ENCODE measurements at places on chromosomes 6 and 20.

GRCh38 chr6:2055143-2055542, 190.3 kb downstream of the GMDS start:
- DNase-seq: no peak

DNA sequence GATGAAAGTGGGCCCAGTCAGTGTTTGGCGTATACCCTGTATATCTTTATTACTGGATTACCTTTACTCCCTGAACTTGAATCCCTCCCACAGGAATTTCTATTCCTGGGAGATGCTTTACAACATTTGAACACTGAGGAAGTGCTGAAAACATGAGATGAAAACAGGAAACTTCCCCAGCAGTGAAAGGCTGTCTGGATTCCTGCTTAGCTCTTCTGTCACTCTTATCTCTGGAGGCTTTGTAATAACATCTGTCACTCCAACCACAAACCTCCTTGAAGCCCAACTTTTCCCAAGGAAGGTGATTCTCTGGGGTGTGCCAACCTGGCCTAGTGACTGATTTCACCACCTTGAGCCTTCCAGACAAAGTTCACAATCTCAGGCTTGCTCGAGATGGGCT, 264.5 kb upstream of the BMP2 start:
- DNase-seq: no peak

GRCh38 chr6:160735523-160735922, 33.5 kb downstream of the PLG start:
- no peak for DNase-seq

- DNase-seq: no peak
Measured at GRCh38 chr6:148513145-148514071, 170.8 kb downstream of the SASH1 start.

DNA sequence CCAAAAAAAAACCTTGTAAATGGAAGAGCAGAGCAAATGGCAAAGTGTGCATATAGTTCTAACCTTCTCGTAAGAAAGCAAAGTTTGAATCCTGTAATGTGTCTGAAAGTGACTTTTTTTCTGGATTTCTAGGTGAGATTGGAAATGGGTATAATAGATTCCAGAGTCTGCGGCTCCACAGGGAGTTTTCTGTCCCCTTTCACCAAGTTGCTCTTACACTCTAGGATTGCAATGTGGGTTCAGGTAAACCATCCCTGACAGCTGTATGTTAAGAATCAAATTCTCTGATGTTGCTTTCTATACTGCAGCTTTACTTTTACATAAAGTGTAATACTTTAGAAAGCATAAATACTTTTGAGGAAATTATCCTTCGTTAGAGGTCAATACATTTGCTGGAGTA, 260.1 kb downstream of the PRL start:
- DNase-seq: no peak

DNA sequence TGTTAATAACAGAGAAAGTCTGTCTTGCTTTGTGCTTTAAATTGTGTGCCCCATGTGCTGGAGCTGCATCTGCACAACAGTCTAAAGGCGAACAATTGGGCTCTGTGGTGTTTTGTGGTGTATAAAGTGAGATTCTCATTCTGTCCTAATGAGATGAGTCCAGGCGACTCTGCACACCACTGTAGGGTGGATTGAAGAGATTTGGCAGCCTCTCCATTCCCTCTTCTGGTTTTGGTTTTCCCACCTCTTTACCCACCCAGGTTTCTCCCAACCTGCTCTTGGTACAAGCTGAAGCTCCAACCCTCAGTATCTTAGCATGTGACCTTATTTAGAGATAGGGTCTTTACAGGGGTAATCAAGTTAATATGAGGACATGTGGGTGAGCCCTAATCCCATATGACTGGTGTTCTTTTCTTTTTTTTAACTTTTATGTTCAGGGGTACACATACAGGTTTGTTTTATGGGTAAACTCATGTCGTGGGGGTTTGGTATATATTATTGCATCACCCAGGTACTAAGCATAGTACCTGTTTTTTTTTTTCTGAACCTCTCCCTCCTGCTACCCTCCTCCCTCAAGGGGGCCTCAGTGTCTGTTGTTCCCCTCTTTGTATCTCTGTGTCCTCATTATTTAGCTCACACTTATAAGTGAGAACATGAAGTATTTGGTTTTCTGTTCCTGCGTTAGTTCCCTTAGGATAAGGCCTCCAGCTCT, 217.6 kb upstream of the DTNBP1 start:
- DNase-seq: no peak

- DNase-seq: no peak
Measured at GRCh38 chr6:113115196-113115595, 741.9 kb upstream of the MARCKS start.

DNA sequence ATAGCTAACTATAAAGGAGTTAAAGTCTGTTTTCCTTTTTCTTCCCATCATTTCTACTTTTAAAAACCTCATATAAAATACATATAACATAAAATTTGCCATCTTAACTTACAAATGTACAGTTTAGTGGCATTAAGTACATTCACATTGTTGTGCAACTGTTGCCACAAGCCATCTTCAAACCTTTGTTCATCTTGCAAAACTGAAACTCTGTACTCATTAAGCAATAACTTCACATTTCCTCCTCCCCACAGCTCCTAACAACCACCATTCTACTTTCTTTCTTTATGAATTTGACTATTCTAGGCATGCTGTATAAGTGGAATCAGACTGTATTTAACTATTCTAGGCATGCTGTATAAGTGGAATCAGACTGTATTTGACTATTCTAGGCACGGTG, 4.5 kb downstream of the CCDC170 start:
- no peak for DNase-seq

GRCh38 chr6:144990784-144991183, 705.6 kb downstream of the UTRN start:
- DNase-seq: no peak

GRCh38 chr6:12832226-12832735, 115.7 kb downstream of the PHACTR1 start:
- DNase-seq: no peak

DNA sequence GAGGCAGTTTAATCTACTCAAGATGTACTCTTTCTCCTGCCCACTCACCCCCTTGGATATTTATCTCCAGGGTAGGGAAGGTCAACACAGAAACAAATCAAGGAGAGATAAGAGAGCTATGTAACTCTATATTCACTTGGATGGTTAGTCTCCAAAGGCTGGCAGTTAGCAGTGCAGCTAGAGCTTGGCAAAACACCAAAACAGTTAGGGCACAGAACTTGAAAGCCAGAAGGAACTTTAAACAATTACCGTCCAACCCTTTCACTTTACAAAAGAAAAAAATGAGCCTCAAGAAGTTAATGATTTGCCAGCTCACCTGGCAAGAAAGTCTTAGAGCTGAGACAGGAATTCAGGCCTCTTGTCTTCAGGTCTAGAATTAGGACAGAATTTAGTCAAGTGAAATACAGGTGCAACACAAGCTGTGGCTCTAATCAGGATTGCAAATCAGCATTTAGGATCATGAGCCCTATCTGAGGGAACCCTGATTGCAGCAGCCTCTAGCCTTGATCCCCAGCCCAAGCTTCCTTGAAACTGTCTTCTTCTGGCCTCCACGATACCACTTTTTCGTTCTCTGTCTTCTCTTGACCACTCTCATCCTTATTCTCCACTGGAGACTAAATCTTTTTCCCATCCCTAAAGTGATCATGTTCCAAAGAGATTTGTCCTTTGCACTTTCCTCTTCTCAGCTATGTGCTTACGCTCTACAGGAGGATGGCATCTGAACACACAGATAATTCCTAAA, 14.9 kb downstream of the NEDD9 start:
- no peak for DNase-seq

- DNase-seq: no peak
Measured at GRCh38 chr6:4348462-4349112, 213.2 kb upstream of the ECI2 start.

DNA sequence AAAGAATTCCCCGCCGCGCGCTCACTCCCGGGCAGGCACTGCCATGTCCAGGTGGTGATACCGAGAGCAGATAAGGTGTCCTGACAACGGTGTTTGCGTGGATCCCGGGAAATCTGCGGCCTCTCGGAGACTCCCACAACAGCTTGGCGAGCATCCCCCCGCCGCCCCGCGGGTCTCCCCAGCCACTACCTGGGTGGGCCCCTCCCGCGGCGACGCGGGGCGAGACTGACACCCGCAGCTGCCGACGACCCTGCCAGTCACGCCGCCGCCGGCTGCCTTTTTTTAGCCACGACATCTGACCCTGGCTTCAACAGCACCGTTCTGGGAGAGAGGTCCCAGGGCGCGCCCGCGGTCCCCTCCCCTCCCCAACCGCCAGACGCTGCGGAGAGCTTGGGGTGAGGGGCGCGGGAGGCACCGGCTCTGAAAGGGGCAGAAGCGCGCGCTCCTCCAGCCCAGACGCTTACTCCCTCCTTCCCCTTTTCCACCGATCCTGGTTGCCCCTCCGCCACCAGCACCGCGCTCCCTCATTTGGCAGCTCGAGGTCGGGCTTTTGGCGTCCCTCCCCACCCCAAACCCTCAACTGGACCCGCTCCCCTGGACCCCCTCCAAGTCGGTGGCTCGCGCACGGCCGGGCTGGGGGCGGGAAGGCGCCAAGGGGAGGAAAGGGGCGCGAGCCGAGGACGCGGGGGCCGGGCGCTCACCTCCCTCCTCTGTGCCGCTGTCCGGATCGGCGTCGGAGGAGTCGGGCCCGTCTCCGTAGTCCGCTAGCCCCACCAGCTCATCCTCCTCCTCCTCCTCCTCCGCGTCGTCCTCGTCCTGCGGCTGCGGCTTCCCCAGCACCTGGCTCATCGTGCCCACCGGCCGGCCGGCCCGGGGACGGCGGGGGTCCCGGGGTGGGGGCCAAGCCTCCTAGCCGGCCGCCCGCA, 665 bp downstream of the RRAGD start:
- no peak for DNase-seq

DNA sequence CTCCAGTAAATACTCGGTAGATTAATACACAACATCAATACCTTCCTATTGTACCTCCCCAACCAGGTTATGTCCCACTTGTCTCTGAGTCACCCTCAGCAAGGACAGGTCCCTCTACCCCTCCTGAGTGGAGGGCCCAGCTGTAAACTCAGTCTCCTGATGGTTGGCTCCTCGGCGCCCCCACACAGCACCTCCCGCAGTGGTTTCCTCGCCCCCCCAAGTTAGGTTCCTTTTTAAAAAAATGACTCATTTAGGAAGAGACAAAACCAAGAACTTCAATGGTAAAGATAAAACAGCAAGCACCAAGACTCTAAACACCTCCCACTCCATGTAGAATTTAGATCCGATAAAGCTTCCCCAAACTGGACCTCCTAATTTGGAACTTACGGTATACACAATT, 83.5 kb downstream of the TRERF1 start:
- no peak for DNase-seq

- DNase-seq: no peak
Measured at GRCh38 chr6:144857086-144857485, 572.0 kb downstream of the UTRN start.

DNA sequence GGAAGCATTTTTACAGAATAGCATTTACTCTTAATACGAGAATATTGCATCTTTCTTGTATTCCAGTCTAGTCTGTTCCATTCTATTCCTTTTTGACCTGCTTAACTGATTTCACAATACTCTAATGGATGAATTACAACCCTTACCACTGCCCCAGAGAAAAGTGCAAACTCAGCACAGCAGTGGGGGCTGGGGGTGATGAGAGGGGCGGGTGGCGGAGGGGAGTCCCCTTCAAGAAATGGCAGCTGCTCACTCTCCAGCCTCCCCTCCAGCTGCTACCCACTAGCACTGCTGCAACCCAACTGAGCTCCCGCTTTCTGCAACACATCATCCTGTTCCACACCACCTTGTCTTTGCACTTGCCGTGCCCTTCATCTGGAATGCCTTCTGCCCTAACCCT, 30.1 kb downstream of the PIM1 start:
- DNase-seq: no peak

- DNase-seq: no peak
Measured at GRCh38 chr20:32569380-32570305, 15.5 kb downstream of the NOL4L start.

- no peak for DNase-seq
Measured at GRCh38 chr6:35893246-35893645, 27.7 kb downstream of the SRPK1 start.

GRCh38 chr20:41734506-41734945, 116.3 kb upstream of the CHD6 start:
- DNase-seq: peak; percentile 32

Measured in SW 1271 (cell line).